CD4-positive, alpha-beta T cell treated with Interleukin-15 for 1 hour (primary cell): ENCODE measurements at places on chromosomes 6 and 20.

DNA sequence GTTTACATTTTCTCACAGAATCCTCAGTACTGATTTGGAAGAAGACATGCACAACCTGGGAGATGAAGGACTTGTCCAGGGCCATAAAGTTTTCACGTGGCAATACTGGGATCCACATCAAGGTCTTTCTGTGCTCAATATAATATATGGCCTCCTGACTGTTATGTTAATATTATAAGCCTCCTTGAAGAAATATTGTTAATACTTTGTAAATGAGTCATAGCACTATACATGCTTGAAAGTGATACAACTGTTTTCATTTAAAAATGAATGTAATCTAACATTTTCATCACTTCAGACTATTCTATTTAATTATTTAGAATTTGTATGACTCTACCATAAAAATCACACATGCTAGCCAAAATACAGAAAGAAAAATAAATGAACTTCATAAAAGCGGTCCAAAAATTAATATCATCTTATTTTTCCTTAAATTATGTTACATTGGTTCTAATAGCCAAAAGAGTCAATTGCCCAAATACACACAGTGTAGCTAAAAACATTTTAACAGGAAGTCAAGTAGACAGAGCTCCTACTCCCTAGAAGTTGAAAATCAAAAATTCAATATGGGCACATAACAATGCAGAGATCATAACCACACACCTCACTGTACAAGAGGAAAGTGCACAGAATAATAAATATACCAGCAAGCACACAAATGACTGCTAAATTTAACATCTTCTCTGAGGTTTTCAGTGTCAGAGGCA is 188.0 kb upstream of the HDDC2 start:
- no peak for DNase-seq

DNA sequence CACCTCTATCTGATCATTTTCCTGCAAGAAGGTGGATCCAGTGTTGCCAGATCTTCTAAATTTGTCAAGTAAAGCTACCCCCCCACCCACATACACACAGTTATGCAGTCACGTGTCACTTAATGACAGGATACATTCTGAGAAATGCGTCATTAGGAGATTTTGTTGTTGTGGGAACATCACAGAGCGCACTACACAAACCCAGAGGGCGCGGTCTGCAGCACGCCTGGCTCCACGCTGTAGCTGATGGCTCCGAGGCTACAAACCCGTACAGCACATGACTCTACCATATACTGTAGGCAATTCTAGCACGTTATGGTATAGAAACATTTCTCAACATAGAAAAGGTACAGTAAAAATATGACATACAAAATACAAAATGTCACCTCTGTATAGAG is 126.9 kb downstream of the SYCP2 start:
- DNase-seq, result no peak

DNA sequence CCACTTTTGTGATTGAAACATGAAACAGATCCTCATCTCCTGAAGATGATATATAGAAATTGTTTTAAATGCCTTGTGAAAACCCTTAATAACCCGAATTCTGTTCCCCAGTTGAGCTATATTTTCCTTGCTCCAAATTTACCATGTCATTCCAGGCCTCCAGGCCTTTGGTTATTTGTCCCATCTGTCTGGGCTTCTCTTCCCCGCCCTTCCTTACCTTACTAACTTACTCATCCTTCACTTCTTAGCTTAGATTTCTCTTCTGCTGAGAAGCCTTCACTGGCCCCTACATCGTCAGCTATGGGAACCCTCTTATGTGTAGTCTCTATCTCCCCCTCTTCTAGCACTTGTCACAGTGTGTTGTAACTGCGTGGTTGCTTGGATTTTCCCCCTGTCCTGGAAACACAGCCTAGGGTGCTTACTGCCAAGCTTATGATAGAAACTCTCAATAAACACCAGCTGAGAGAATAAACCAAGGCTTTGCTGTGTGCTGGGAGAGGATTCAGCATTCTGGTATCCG is 68.6 kb downstream of the SGK1 start:
- DNase-seq, result no peak

GRCh38 chr20:1265226-1265915 is 723 bp upstream of the SNPH start:
- no peak for DNase-seq

- no peak for DNase-seq
These were observed 148.4 kb upstream of the EYA4 start for GRCh38 chr6:133092771-133093170.

GRCh38 chr6:138403324-138403800 is 661 bp upstream of the HEBP2 start:
- DNase-seq, result peak; percentile 27

GRCh38 chr6:74899416-74899815 is 306.4 kb downstream of the COL12A1 start:
- DNase-seq, result no peak

GRCh38 chr6:109309917-109310316 is 72.3 kb downstream of the CD164 start:
- DNase-seq, result no peak

- no peak for DNase-seq
These were observed 358.5 kb downstream of the ZFAND3 start for GRCh38 chr6:38177882-38178583.

DNA sequence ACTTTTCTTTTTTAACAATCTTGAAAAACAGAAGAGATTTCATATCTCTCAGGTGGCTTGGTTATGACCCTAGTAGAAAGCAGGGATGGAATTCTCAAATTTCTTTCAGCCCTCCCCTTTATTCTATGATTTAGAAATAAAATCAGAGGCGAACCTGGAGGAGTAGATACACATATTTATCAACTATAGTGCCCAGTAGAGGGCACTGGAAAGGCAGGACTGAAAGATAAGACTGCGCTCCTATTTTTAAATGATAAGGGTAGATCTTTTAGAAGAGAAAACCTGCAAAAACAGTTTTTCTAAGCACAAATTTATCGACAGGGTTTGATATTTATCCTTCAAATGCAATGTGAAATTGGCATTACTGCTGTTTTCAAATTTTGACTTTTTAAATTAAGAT is 1296.6 kb downstream of the EPHA7 start:
- DNase-seq, result no peak

GRCh38 chr20:17675519-17676377 is 6.3 kb downstream of the RRBP1 start:
- no peak for DNase-seq

DNA sequence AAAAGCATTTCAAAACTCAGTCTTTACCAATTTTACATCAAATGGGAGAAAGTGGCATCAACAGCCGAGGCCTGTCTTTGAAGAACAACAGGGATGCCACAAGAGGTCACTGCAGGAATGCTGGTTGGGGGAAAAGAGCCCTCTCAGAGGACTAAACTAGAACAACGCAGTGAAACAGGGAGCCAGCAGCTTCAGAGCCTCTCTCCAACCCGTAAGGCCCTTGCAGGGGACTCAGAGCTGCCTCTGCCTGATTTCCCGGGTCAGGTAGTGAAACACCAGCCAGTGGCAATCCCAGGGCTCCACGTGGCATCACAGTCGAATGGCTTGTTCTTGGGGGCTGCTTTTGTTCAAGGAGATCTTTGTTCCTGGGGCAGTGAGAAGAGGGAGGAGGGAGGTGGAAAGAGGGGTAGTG is 55.0 kb upstream of the KCNK16 start:
- DNase-seq, result no peak

DNA sequence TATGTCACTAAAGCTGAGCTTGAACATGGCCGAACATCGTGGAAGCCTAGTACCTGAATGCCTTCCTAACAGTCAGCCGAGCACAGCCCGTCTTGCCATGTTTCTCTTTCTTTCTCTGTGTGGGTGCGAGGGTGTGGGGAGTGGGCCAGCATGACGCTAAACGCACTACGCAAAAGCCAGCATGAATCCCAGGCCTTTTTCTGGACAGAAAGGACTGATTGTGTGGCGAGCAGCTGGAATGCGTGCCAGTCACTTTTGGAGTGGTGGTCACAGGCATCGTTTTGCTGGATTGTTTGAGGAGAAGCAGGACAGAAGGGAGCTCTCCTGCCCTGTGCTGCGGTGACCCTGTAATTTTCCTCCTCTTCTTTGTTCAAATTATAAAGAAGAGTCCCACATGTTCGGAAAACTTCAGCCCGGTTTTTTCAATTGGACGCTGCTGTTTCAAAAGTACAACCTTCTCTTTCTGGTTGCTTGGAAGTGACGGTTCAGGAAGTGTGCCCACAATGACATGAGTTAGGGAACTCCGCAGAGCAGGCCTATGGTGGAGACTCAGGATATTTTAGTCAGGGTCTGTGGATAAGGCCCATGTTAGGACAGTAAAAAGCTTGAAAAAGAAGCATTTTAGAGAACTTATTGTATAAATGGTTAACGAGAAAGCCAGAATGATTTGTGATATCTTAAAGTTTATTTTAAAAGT is 54.3 kb downstream of the PDE7B start:
- DNase-seq, result no peak

- no peak for DNase-seq
These were observed 2.2 kb downstream of the QKI start for GRCh38 chr6:163416557-163417253.

- no peak for DNase-seq
These were observed 111.5 kb downstream of the SOBP start for GRCh38 chr6:107601406-107601805.

- DNase-seq, result no peak
These were observed 1.6 kb upstream of the TFEB start for GRCh38 chr6:41736800-41737555.

- DNase-seq, result no peak
These were observed 173.7 kb downstream of the GRM1 start for GRCh38 chr6:146202570-146202969.

- DNase-seq, result no peak
These were observed 632 bp downstream of the LIN28B start for GRCh38 chr6:104957301-104958177.

GRCh38 chr6:41430875-41431274 is 95.5 kb downstream of the NCR2 start:
- DNase-seq, result no peak

GRCh38 chr6:160810238-160810637 is 108.2 kb downstream of the PLG start:
- DNase-seq, result no peak
